AG10803 (cell line): ENCODE measurements at places on chromosomes 5 and 9.
A peak's percentile ranks its signal among the peaks of the same experiment; 100 is the strongest.

DNA sequence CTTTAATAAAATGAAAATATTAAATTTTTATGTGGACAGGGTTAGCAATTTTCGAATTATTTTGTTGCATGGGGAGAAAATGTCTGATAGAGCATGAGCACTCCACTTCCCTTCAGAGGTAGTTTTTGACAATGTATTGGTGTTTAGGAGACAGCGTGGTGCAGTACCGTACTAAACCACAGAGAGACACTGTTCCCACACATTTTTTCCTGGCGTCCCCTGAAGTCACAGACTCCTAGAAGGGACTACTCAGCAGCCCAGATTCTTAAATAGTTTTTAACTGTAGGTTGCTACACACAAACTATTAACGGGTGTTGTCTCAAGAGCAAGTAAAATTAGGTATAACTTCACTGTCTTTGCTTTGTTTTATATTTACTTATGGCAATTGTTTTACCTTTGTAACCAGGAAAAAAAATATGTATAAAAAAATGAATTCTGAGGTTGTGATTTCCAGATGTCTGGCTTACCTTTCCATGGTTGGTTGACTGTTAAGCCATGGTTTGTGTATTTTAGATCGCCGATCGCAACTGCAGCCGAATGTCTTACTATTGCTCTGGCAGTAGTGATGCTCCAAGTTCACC lies 171.2 kb downstream of the DOCK8 start:
- DNase-seq = peak; percentile 46

GRCh38 chr5:120991569-120991968 lies 527.5 kb downstream of the PRR16 start:
- no peak for DNase-seq

DNA sequence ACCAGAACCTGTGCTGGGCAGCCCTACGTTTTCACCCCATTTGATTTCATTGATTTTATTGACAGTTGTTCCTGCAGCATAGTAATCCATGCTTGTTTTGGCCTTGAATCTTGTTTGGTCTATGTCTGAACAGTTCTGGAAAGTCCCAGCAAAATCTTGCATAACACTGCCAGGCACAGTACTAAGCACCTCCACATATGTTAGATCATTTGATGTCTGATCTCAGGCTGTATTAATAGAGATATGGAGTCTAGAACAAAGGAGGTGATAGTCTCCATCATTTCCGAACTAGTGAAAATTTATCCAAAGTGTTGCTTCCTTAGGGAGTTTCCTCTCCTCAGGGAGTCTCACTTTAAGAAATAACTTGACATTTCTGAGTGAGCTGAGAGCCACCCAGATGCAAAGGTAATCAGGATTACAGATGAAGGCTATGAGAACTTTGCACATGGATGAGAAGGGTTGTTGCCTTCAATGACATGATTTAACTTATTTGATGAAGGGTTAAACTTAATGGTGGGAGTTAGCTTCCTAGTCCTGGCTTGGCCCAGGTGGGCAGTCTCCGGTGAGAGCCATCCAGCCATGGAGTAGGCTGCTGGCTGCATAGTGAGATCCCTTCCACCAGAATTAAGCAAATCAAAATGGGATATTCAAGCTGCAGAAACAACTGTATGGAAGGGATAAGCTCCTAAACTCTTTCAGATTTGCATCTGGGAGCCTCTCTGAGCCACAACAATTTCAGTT lies 173.8 kb upstream of the MVB12B start:
- no peak for DNase-seq

GRCh38 chr5:35668319-35668718 lies 50.7 kb downstream of the SPEF2 start:
- DNase-seq = no peak

DNA sequence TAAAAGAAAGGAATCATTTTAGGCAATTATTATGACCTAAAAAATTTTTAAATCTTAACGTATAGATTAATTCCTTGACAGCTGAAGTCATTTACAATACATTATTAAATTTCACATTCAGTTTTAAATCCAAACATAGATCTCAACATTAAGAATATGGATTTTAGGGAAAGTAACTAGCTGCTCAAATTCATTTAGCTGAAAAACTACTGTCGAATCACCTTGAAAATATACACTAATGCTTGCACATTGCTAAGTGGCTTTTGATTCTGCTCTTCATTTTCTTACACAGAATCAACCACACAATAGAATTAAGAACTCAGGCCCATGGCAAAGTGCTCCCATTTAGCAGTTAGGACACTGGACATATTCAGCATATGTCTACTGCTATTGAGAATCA lies 454.2 kb downstream of the RAB3C start:
- DNase-seq = no peak

GRCh38 chr9:134889386-134890154 lies 9.0 kb downstream of the FCN2 start:
- no peak for DNase-seq

DNA sequence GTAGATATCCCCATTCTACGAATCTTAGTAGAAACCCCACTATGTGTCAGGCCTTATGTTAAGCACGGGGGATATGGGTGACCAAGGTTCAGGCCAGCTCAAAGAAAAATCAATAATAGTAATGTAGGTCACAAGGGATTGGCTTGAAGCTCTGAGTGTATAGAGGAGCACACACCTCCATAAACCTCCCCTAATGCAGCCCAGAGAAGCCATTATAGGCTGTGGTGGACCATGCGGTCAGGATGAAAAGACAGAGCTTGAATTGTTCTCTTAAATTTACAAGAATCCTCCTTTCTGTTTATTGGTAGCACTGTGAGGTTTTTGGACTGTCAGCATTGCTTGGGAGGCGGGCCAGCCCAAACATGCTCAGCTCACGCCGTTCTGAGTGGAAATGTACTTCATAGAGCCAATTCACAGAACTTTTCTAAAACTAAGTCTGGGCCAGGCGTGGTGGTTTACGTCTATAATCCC lies 9.1 kb downstream of the PDE6A start:
- DNase-seq = no peak

DNA sequence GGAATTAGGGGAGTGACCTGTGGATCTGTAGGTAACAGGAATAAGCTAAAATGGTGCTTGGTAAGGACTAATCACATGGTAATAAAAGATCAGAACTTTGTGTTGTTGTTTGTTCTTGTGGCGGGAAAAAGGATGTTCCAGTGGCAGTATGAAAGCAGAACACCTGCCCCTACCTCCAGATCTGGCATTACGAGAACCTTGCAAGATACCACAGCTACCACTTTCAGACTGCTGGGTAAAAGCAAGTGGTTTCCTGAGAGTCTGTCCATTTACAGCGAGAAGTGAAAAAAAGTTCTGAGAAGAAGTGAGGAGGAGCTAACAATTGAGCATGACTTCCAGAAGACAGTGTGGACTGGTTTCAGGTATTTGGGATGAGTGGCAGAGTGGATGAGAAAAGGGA lies 252.5 kb downstream of the TLE4 start:
- DNase-seq = no peak

- no peak for DNase-seq
Measured at GRCh38 chr9:120362446-120362845, 217.5 kb downstream of the CDK5RAP2 start.

DNA sequence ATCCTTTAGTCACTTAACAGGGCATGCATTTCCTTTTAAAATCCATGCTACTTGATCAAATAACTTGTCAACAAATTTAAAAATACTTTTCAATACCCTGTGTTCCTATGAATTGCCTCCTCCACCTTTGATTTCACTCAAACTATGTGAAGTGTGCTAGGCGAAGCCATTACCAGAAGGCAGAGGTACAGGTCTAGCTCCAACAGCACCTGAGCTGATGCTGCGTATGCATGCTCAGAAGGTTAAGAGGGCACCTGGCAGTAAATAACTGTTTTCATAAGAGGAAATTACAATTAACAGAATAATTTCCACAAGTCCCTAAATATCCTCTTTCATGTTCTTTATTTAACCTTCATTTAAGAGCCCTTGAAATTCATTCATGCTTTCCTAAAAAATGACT lies 251.8 kb downstream of the EFNA5 start:
- DNase-seq = no peak

GRCh38 chr5:138490648-138491283 lies 25.5 kb downstream of the EGR1 start:
- no peak for DNase-seq

DNA sequence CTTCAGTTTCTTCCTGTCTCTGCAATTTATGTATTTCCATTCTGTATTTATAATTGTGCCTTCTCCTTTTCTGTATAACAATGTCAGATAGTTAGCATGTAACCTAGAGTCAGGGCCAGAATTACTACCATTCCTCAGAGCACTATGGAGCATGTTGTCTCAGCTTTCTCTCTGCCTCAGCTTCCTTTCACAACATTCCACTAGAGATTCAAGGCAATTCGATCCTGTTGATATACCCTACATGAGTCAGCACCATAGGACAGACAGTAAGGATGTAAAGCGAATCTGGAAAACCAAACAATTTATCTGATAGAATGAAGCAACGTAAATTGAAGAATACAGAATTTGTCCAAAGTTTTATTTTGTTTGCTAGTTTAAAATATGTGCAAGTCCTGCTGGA lies 728.3 kb upstream of the SEMA6A start:
- no peak for DNase-seq

GRCh38 chr5:85927632-85928031 lies 690.1 kb upstream of the COX7C start:
- DNase-seq = no peak

- no peak for DNase-seq
Measured at GRCh38 chr5:7728076-7728475, 122.9 kb downstream of the CFAP90 start.

DNA sequence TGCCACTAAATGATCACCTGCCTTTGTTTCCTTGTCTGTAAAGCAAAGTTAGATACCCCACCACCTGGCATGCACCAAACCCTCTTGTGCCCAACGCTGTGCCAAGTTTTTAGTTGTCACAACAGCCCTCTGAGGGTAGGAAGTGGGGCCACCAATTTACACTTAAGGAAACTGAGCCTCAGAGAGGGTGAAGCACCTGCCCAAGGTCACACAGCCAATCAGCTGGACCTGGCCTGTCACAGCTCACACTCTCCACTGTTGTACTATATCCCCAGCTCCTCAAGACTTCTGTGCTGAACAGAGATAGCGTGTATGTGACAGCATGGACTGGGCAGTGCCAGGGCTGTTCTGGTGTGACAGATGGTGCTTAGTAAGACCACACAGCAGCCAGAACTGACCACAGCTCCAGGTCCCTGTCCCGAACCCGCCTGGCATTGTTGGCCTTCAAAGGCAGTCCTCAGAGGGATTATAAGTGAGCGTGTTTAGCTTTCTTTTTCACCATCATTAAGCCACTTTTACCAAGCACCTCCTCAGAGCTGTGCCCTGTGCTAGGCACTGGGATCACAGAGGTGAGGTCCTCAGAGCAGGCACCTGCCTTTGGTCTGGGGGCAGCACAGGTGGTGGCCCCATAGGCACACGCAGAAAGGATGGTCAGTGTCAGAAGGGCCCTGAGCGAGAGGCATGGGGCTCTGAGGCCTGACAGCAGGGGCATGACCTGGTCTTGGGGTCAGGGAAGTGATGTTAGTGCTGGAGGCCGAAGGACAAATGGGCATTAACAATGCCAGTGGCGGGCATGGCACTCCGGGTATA lies 71.1 kb downstream of the COL27A1 start:
- DNase-seq = no peak

GRCh38 chr9:114591291-114591787 lies 3.8 kb downstream of the ATP6V1G1 start:
- DNase-seq = peak; percentile 28

- DNase-seq = no peak
Measured at GRCh38 chr9:124468061-124468740, 17.9 kb downstream of the ADGRD2 start.
